ENCODE measurements at places on chromosomes 6 and 20.

DNA sequence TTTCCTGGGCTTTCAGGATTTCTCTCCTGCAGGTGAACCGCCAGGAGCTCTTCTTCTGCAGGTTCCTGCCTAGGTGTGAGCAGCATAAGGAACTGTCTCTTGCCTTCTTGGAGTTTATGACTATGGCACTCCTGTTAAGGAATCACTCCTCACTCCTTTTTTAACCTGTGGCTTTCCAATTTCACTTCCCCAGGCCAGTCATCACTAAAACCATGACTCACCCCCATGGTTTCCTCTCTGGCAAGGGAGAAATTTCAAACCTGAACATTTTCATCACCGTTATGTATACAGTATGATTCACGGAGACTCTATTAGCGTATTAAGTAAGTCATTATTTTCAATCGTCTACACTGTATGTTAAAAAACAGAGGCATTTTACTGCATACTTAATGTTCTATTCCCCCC lies 78.2 kb upstream of the ARID1B start:
- no peak for DNase-seq

- DNase-seq: no peak
These were observed 55.5 kb downstream of the REV3L start for GRCh38 chr6:111427341-111428116.

DNA sequence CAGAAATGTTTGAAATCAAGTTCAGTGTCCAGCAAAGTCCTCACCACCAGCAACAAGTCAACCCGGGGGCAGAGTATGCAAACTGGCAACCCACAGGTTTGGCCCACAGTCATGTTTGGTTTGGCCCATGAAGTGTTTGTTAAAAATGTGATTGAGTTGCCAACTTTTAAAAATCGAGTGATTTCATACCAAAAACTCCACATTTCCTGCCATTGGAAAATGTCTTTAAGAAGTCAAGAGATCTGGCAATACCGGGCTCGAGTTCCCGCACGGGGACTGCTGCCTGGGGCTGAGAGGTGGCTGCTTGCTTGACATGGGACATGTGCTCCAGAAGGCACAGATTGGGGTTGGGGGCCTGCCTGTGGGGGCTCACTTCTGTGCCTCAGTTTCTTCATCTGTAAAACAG lies 36.1 kb downstream of the PREX1 start:
- DNase-seq: no peak

DNA sequence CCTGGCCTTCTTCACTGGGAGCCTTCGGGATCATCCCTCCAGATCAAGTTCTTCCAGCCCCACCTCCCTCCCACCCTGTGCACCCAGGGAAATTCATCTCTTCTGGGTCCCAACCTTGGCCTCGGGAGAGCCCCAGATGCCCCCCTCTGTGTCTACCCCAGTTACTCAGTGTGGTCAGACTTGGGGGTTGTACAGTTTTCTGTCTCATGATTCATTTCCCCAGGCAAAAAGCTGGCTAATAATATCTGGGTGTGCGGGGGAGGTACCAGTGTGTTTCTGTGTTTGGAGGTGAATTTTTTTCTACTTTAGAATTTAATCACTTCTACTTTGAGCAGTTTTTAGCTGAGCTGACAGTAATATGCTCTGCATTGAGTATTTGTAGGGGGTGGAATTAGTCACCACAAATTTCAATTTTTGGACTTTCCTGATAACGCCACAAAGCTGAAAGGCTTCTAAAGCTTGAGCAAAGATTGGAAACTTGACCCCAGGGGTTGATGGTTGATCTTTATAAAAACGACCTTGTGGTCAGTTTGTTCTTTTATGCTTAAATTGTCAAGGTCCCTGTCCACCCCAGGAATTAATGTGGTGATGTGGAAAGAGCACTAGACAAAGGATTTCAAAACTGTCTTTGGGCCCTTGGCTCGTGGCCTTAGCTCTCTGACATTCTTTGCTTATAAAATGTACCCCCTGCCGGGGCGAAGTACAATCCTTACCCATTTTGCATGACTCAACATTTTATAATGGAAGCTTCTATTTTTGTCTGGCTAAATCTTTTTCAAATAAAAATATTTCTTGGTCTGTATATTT lies 284.7 kb upstream of the TAB2 start:
- DNase-seq: no peak

- DNase-seq: peak; percentile 77
These were observed 87.0 kb upstream of the LRFN2 start for GRCh38 chr6:40674170-40674569.

DNA sequence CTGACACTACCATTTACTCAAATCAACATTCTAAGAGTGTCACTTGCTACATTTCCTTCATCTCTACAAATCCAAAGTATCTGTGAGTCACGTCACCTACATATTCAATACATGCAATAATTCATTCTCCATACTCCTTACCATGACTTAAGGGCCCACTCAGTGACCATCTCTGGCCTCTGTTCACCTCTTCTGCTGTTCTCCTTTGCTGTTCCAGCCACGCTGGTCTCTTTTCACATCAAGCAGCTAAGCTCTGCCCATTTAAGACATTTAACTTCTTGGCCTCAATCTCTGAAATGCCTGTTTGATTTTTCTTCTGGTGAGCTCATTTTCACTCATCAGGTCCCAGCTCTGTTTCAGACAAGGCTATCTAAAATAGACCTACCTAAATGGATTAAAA lies 46.5 kb downstream of the HFE start:
- no peak for DNase-seq

DNA sequence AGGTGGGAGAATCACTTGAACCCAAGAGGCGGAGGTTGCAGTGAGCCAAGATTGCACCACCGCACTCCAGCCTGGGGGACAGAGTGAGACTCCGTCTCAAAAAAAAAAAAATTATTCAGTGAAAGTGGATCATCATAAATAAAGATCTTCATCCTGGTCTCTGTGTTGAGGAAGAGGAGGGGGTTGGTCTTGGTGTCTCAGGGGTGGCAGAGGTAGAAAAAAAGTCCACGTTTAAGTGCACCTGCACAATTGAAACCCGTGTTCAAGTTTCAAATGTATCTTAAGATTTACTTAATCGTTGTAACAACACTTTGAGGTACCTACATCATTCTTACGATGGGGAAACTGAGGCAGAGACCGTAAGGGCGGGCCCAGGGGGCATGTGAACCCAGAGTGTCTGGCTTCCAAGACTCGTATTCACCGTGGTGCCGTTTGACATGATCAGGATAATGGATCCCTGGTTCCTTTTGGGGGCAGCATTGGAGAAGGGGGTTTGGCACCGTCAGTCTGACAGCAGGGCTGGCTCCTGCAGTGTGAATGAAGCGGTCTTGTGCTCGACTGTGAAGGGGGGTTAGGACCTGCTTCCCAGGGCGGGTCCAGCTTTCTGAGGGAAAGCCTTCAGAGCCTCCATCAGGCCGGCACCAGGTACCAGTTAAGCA lies 32.9 kb upstream of the ID1 start:
- DNase-seq: peak; percentile 68

DNA sequence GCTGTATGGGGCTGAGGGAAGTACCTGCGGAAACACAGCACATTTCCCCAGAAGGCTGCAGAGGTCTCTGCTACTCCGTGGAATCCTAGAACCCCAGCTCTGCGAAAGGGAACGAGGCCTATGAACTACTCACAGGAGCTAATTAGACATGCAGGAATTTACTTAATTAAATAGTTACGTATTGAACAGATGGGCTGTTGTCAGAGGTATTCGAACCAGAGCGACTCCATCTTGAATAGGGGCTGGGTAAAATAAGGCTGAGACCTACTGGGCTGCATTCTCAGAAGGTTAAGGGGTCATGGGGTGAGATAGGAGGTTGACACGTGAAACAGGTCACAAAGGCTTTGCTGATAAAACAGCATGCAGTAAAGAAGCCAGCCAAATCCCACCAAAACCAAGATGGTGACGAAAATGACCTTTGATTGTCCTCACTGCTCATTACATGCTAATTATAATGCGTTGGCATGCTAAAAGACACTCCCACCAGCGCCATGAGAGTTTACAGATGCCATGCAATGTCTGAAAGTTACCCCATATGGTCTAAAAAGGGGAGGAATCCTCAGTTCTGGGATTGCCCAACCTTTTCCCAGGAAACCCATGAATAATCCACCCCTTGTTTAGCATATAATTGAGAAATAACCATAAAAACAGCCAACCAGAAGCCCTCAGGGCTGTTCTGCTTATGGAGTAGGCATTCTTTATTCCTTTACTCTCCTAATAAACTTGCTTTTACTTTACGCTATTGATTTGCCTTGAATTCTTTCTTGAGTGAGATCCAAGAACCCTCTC lies 14.7 kb upstream of the SSTR4 start:
- DNase-seq: no peak

All from SHP77 (cell line).